ENCODE measurements at places on chromosomes 3 and 15.

GRCh38 chr15:81288616-81289015 is 35.3 kb downstream of the STARD5 start:
- no peak for DNase-seq

DNA sequence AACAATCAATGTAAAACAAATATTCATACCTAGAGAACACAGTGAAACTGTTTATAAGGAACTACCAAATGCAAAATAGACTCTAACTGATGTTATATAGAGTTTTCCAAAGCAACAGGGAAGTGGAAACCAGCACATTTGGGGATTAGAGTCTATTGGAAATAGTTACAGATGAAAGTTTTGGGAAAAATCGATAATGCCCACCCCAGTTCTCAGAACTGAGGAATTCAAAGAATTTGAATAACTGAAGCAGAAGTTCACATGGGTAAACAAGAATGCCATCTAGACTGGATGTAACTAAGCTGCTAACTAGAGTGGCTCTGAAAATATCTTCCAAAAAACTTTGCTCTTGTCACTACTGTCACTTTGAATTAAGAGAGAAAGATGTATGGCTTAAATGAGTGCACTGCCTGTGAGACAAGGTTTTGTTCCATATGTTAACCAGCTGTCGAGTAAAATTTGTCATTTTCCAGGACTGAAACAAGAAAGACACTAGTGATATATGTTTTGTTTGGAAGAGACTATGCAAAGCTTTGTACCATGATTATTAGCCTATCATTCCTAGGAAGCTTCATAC is 9.2 kb upstream of the DENND4A start:
- no peak for DNase-seq

- peak; percentile 11 for DNase-seq
These were observed 51.6 kb upstream of the CMTM7 start for GRCh38 chr3:32340039-32340438.

GRCh38 chr3:124985349-124985748 is 50.8 kb upstream of the MUC13 start:
- DNase-seq = no peak

- DNase-seq = no peak
These were observed 1.0 kb upstream of the GALNT15 start for GRCh38 chr3:16173283-16174025.

GRCh38 chr3:43097400-43098080 is 8.3 kb downstream of the POMGNT2 start:
- no peak for DNase-seq

DNA sequence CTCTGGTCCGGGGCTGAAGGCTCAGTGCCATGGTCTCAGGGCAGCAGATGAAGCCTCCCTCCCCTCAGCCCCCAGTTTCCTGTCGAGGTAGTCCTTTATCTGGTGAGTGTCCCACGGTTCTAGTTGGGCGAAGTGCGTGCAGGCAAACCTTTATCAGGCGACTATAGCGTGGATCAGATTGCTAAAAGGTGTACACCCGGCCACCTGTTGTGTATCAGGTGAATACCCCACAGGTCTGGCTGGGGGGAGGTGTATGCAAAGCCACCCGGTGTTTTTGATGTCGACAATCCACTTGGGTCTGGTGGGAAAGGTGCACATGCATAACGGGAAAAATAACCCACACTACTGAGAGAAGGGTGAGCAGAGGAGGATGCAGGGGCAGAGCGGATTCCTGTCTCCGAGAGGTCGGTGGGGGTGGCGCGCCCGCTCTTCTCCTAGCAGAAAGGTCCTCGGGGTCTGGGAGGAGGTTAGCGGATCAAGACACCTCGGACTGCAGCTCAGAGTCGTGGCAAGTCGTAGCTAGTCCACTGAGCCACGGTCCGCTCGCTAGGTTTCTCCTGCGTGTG is 507 bp downstream of the SLC12A6 start:
- peak; percentile 33 for DNase-seq

- DNase-seq = no peak
These were observed 515.3 kb downstream of the SOX2 start for GRCh38 chr3:182226995-182227394.

Data from stimulated activated CD4-positive, alpha-beta T cell treated with anti-CD3 and anti-CD28 coated beads, Interleukin-15, amount 100 ng/mL, for 24 hours (primary cell).